ENCODE measurements at places on chromosomes 6 and 20. TPM values are rescaled to one million over a fixed set of nuclear protein-coding genes. Genes with fewer than 3 reads are reported as not detected.

Gene SLC12A5
- total RNA-seq: 0.44 TPM

Gene ZBTB46
- total RNA-seq: 46.4 TPM

- no peak for DNase-seq
These were observed 217.1 kb downstream of the PRL start for GRCh38 chr6:22079783-22080182.

GRCh38 chr20:13995086-13995665, at the start of gene MACROD2:
MACROD2 (plus strand) TSS chr20:13995516.
- DNase-seq: peak; percentile 88

DNA sequence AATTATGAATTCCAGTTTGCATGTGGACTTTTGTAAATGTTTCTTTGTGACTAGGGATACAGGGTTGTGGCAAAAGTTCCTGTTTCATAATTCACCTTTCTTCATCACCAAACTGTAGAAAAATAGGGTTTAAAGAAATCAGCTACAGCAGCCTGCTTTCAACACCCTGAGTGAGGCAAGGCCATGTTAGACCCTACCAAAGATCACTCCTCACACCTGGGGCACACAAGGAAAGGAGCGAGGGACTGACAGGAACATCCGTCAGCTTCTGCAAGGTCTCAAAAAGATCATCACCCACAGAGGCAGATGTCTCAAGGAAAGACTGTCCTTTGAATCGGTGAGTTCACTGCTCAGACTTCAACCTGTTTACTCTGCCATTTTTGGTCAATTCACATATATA, 10.5 kb upstream of the STX11 start:
- DNase-seq: no peak

DNA sequence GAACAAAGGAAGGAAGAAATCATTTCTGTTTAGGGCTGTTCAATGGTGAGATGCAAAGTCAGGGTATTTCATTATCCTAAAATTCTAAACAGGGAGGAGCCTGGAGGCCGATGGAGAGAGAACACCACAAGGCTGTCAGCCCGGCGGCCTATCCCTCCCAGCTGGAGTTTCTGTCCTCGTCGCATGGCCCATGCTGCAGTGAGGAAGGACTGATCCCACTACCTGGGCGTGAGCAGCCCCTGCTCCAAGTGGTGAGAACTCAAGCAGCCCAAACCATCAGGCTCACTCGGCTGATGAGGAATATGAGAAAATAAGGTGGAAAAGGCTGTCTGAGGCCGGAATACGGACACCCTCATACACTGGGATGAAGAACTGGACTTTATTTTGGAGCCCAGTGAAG, 30.8 kb downstream of the DIDO1 start:
- no peak for DNase-seq

Gene TRIM31
- not detected for total RNA-seq

Gene GHRH
- not detected for total RNA-seq

Gene GPR63
- under 0.01 TPM for total RNA-seq

Gene GJA10
- not detected for total RNA-seq

Gene GJA1
- total RNA-seq: 363 TPM

- no peak for DNase-seq
These were observed 13.8 kb upstream of the IYD start for GRCh38 chr6:150354754-150355571.

- no peak for DNase-seq
These were observed 13.6 kb upstream of the HLA-C start for GRCh38 chr6:31285486-31285885.

- no peak for DNase-seq
These were observed 33.7 kb downstream of the PKIG start for GRCh38 chr20:44615876-44616603.

- no peak for DNase-seq
These were observed 255.4 kb upstream of the HSF2 start for GRCh38 chr6:122143813-122144601.

Gene RPS10
- total RNA-seq: 1,478 TPM

Gene ZSCAN9
- 10.1 TPM for total RNA-seq

- no peak for DNase-seq
These were observed 22.8 kb upstream of the FOXC1 start for GRCh38 chr6:1586861-1587450.

Gene CST1
- total RNA-seq: not detected

Gene COQ3
- total RNA-seq: 4.4 TPM

DNA sequence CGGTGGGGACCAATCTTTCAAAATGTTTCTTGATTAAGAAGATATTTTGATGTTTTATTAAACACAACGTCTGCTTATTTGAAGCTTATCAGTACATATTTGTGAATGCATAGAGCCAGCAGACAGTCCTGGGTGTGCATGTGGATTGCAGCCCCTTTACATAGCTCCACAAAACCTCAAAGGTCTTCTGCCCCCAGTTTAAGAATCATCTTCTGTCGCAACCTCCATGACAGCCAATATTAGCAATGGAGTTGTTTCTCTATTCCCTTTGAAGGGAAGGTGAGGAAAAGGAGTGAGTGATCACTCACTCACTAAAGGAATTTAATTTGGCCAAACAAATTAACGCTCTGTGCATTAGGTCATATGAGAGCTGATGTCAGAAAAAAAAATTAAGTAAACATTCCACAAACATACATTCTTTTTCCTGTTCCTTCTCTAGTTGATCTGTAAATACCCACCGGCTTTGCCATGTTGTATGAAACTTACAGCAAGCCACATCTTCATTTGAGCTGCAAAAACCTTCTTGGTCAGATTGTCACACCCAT, 152.9 kb downstream of the SIM1 start:
- DNase-seq: no peak

DNA sequence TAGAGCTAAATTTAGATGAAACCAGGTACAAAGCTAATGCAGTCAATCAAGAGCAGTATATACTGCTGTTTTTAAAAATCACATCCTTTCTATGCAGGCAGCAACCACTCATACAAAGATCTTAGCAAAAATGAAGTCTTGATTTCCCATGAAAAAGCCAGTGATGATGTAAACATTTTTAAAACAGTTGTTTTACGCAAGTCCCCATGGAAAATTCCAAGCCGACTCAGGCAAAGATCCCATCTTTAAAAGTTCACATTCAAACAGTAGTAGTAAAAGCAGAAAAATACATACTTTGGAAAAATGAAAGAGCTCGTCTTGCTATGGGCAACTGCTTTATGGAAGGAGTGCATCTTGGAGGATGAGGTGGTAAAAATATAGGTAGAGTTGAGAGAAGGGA, 84.0 kb downstream of the RCAN2 start:
- no peak for DNase-seq

GRCh38 chr6:161543684-161544309, 269.9 kb upstream of the AGPAT4 start:
- DNase-seq: no peak

Gene UST
- total RNA-seq: under 0.01 TPM

DNA sequence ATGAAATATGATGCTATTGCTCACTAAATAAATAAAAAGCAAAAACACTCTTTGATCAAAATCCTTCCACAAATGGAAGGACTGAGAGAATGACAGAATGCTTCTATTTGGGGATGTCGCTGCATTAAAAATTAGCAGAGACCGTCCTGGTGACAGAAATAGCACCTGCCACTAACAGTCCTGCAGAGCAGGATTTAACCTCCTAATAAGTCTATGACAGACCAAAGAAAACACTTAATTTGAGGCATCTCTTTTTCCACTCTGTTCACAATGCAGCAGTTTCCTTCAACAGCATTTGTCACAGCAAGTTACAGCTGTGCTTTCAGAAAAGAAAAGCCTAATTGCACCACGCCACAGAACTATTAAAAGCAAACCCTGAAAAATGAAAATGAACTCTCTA, 140.6 kb upstream of the BEND6 start:
- no peak for DNase-seq

DNA sequence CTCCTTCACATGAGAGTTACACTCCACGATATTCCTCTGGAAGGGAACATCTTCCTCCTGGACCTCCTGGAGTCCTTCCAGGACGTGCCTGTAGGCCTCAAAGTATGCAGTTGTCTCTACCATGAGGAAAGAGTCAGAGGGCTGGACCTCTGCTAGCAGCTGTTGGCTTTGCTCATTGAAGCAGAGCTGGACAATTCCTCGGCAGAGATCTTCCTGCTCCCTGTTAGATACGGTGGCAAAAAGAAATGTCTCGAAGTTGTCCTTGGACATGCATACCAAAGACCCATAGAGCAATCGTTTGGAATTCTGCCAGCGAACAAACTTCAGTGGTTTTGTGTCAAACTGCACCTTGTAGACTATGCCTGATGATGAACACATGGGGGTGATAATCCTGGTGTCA, 7.7 kb downstream of the ZNFX1 start:
- peak; percentile 39 for DNase-seq

DNA sequence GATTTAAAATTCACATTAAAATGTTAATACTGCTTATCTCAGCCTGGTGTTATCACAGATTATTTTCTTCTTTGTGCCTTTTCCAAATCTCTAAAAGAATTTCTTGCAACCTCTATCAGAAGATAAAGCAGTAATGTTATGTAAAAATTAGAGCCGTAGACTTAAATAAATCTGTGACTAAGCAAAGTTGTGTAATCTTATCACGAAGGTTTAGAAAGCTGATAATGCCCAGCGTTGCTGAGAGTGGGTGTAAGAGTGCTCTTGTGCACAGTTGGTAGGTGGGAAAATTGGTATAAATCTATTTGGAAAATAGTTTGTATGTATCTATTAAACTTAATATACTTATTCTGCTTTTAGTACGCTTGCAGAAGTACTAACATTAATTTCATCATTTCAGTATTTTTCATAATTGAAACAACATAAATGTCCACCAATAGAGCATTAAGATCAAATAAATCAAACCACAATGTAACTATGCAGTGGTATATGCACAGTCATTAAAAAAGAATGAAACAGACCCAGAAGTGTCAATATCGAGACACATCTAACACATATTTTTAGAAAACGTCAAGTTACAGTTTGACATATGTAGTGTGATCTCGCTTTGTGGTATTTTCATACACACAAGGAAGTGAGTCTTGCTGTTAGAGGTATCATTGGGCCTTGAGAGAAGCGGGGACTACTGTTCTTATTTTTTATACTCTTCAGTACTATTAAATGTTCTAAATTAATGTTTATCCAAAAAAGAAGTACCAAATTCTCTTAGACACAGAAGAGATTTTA, 54.4 kb upstream of the PBOV1 start:
- DNase-seq: no peak

Gene GLP1R
- total RNA-seq: not detected

- peak; percentile 63 for DNase-seq
These were observed 19.7 kb downstream of the TIAM2 start for GRCh38 chr6:155014670-155015300.

Gene LRP11
- 8.1 TPM for total RNA-seq

DNA sequence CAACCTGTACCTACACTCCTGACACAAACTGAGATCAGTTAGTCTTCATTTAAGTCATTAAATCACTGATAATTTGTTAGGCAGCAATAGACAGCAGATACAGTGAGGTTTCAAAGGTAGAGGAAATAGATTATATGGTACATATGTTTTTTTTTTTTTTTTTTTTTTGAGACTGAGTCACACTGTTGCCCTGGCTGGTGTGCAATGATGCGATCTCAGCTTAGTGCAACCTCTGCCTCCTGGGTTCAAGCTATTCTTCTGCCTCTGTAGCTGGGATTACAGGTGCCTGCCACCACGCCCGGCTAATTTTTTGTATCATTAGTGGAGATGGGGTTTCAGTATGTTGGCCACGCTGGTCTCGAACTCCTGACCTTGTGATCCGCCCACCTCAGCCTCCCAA, 38.2 kb upstream of the KIF13A start:
- DNase-seq: no peak

Gene MEI4
- total RNA-seq: not detected

- DNase-seq: no peak
These were observed 5.8 kb upstream of the STMND1 start for GRCh38 chr6:17096096-17096495.

- DNase-seq: no peak
These were observed 302.1 kb upstream of the RUNX2 start for GRCh38 chr6:45026003-45026516.

DNA sequence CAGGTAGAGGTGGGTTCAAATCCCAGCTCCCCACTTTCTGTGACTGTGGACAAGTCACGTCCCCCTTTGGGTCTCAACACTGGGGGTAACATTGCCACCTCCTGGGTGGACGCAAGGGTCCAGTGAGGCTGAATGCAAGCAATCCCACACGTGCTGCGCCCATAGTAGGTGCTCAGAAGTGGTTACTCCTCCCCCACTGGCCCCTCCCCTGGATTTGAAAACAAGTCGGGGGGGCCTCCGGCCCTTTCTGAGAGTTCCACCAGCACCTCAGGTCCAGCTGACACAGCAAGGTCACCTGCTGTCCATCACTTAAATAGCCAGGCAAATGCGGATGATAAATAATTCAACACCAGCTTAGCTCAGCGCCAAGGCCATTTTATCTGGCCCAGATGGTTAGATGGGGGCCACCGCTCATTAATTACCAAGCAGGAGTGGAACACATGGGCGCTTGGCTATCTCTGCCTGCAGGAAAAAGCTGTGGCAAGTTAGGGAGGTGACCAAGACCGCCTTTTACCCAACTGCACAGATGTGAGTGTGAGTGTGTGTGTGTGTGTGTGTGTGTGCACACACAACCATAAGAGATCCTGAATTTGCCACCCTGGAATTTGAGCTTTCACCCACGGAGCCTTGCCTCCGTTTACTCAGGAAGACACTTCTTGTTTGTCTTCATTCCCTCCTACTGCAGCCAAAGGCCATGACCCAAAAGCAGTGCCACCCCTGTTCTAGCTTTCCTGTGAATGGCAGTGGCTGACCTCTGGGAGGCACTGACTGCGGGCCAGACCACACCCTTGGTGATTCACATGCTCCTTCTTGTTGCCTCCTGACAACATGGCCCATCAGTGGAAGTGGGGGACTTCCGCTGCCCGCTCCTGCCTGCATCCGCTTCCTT, 34.7 kb upstream of the KCNB1 start:
- DNase-seq: no peak

Gene XKR7
- total RNA-seq: under 0.01 TPM

Gene PLN
- total RNA-seq: not detected

DNA sequence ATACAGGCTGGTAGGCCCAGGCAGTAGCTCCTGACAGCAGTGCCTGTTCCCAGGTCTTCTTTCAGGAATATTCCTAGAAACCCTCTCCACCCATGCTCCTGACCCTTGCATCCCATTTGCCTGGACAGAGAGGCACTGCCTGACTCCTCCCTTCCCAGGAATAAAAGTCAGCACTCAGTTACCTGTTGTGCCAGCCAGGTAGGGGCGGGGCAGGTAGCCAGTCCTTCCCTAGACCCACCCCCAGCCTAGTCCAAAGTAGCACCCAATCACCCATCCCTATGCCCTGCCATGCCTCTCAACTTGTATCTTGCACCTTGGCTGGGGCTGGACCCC, 129.9 kb downstream of the MRPL14 start:
- DNase-seq: no peak

- DNase-seq: no peak
These were observed 866 bp upstream of the MYO6 start for GRCh38 chr6:75748003-75748742.

GRCh38 chr20:40757087-40757486, 68.1 kb upstream of the MAFB start:
- no peak for DNase-seq

GRCh38 chr20:32832664-32833063, 12.9 kb downstream of the MAPRE1 start:
- no peak for DNase-seq

Gene SLC22A16
- total RNA-seq: not detected

Gene NR2E1
- not detected for total RNA-seq

Gene OR2H2
- total RNA-seq: not detected

Measured in lung microvascular endothelial cell (primary cell).